ENCODE measurements at places on chromosomes 3 and 15.

- no peak for ATAC-seq
Measured at GRCh38 chr3:23385327-23385726, 182.2 kb downstream of the UBE2E2 start.

- peak; percentile 9 for ATAC-seq
Measured at GRCh38 chr3:102182162-102182561, 252.7 kb upstream of the ZPLD1 start.

- no peak for ATAC-seq
Measured at GRCh38 chr3:30193625-30194044, 412.8 kb upstream of the TGFBR2 start.

DNA sequence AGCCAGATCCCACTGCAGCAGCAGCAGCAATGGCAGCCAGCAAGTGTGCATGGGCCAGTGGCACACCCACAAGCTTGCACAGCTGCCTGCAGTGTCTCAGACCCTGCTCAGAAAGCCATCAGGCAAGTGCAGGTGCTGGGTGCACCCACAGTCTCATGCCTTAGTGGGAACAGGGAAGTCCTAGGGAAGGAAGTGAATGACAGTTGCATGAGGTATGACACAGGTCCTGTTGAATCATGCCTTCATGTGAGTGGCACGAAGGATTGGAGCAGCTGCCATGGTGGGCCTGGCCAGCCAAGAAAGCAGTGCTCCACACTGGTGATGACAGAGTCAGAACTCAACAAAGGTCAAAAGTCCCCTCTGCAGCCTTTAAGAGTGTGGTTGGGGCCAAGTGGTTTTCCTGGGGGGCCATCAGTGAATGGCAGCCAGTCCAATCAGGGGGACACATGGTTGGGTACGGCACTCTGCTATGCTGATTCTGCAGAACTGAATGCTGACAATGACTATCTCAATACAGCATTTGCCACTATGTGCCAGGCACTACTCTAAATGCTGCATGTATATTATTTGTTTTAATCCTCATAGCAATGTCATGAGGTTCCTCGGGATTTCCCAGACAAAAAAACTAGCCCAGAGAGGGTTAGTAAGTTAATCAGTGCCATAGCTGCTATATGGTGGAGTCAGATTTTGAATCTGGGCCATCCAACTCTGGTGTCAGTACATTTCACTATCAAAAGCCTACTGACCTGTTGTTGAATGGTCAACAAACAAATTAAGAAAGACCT is 94.3 kb downstream of the AQP9 start:
- ATAC-seq = no peak

- ATAC-seq = no peak
Measured at GRCh38 chr3:169116056-169116693, 547.3 kb downstream of the MECOM start.

GRCh38 chr3:109899925-109900324 is 562.6 kb upstream of the DPPA4 start:
- no peak for ATAC-seq

GRCh38 chr3:177771780-177772179 is 574.5 kb upstream of the TBL1XR1 start:
- no peak for ATAC-seq

GRCh38 chr3:141078200-141078599 is 27.1 kb downstream of the SPSB4 start:
- ATAC-seq = no peak

DNA sequence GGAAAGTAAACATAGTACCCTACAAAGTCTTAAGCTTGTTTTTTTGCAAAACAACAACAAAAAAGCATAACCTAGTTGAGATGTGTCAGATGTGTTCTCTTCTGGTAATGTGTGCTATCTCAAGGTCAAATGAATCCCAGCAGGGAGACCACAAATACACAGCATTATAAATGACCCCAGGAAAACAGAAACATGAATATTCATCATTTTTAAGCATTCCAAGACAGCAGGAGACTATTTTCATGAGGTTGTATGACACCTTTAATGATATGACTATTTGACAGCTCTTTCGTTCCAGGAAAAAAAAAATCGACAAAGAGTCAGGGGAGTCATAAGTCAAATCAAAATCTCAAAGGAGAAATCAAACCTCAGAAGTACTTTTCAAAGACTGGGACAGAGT is 62.7 kb upstream of the CBLB start:
- no peak for ATAC-seq

DNA sequence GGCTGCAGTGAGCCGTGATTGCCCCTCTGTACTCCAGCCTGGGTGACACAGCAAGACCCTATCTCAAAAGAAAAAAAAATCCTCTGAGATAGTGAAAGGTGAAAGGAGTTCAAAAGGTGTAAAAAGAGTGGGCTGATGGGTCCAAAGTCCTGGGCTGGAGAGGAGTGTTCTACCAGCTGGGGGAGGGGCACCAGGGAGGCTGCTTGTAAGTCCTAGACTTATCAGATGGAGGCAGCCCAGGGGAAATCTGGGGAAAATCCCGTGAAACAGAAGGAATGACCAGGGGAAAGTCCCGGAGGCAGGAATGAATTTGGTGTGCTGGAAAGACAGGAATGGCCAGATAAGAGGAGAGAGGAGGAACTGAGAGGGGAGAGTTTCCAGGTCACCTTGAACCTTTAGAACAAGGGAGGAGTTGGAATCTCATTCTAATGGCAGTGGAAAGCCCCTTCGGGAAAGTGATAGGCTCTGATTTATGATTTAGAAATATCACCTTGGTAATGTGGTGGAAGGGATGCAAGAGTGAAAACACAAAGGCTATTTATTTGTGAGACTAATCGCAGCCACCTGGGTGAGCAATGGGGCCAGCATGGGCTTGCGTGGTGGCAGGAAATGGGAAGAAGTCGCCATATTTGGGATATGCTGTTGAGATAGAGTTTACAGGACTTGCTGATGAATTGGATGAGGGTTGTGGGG is 23.4 kb upstream of the PPP4R2 start:
- ATAC-seq = no peak

DNA sequence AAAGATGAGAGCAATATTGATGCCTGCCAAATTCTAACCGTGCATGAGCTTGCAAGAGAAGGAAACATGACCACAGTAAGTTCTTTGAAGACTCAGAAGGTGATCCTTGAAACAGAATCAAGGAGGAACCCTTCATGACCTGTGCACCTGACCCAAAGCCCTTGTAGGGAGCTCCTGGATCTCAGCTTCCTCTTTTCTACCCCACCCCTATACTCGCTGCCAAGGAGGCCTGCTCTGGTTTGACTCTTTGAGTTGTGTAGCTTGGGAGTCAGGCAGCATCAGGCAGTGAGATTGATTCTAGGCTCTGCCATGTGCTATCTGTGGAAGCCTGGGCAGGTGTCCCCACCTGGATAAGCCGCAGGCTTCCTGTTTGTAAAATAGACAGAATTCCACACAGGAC is 10.6 kb downstream of the TTC21A start:
- ATAC-seq = no peak

GRCh38 chr3:172626021-172626640 is 84.7 kb downstream of the NCEH1 start:
- peak; percentile 56 for ATAC-seq

DNA sequence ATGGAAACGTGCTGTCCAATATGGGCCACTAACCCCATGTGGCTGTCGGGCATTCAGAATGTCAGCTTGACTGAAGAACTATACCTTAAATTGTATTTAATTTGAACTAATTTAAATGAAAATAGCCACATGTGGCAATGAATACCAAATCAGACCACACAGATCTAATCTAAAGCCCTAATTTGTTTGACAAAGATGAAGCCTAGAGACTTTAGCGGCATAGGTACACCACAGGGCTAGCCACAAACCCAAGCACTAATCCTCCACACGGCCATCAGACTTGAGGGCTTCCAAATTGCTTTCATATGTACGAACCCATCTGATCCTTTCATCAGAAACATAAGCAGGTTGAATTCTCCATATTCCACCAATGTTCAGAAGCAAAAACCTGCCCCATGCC is 81.4 kb downstream of the SHQ1 start:
- ATAC-seq = no peak

All from SK-N-SH treated with all-trans-retinoic acid at 6 μM for 48 hours (cell line).